ENCODE measurements at places on chromosomes 5 and 9.

DNA sequence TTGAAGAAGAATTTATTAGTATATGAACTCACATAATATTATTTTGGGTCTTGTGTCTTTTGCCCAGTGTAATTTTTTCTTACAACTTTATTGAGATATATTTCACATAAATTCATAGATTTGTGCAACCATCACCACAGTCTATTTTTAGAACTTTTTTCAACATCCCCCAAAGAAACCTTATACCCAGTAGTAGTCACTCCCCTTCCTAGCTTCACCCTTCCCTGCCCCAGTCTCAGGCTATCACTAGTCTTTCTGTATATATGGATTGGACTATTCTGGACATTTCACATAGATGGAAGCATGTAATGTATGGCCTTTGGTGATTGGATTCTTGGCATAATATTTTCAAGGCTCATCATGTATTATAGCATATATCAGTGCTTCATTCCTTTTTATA is 67.8 kb downstream of the MAN2A1 start:
- no peak for DNase-seq

GRCh38 chr5:173802670-173803165 is 85.4 kb upstream of the CPEB4 start:
- DNase-seq: no peak

DNA sequence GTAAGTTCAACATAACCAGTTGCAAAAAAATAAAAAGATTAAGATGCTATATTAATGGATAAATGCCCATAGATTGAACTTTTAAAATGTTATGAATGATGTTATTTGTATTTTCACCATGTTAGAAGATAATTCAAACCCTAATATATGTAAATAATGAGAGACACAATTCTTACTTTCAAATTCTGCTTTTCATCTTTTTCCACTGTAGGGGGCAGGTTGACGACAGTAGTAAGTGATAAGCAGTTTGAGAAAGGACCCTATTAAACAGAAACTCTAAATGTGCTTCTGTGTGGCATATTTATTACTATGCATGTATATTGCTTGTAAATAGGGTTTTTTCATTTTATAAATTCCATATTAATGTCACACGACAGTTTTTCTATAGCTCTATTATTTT is 591.1 kb downstream of the SEMA5A start:
- peak; percentile 15 for DNase-seq

DNA sequence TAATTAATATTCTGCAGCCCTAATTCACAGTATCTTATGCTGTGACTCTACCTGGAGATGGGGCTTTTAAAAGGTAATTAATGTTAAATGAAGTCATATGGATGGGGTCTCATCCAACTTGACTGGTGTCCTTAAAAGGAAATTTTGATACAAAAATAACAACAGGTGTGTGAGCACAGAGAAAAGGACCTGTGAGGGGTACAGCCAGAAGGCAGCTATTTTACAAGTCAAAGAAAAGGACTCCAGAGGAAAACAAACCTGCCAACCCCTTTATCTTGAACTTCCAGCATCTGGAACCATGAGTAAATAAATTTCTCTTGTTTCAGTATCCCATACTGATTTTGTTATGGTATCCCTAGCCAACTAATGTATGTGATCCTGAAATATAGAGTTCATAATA is 250.3 kb downstream of the TMEM232 start:
- no peak for DNase-seq

DNA sequence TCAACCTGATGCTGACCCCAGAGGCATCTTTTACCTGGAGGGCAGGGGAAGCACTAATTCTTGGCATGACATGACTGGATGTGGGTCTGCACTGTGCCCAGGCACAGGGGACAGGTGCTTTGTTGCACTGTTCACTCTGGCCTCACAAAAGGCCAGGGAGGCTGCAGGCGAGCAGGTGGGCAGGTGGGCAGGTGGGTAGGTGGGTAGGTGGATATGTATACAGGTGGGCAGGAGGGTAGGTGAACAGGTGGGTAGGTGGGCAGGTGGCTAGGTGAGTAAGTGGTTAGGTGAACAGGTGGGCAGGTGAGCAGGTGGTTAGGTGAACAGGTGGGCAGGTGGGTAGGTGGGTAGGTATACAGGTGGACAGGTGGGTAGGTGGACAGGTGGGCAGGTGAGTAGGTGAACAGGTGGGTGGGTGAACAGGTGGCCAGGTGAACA is 1.5 kb downstream of the PAEP start:
- no peak for DNase-seq

GRCh38 chr9:120926397-120926928 is at the start of gene TRAF1:
Gene TRAF1 (minus strand): TSS chr9:120926796. CDS start chr9:120926075, 721 bp downstream.
- no peak for DNase-seq

DNA sequence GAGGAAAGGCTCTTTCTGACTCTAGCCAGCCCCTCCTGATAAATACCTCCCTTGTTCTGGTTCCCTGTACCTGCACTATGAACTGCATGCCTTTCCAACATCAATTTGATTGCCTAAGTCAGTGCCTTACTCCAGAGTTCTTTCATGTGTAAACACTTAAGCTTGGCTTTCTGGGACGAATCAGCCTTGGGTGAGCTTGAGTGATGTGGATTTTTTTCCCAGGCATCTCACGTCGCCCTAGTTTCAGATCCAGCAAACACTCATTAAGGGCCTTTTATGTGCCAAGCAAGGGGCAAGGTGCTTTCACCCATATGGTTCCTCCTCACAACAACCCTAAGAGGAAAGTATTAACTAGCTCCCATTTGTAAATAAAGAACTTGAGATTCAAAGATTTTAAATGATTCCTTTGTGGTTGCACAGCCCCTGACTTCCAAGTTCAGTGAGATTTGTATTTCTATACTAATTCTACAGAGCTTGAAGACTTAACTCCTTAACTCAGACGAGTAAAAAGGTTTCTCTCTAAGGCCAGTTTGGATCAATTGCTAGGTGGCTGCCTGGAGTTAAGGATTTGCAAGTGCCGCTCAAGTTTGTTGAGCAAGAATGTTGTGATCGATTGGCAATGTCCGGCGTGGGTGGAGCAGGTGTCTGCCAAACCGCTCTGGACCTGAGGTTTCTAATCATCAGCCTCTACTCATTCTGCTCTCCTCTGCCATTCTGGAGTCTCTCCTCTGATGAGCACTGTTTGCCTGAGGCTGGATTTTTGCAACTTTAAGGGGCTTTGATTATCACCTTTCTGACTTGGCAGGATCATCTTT is 20.2 kb upstream of the TJP2 start:
- DNase-seq: no peak

DNA sequence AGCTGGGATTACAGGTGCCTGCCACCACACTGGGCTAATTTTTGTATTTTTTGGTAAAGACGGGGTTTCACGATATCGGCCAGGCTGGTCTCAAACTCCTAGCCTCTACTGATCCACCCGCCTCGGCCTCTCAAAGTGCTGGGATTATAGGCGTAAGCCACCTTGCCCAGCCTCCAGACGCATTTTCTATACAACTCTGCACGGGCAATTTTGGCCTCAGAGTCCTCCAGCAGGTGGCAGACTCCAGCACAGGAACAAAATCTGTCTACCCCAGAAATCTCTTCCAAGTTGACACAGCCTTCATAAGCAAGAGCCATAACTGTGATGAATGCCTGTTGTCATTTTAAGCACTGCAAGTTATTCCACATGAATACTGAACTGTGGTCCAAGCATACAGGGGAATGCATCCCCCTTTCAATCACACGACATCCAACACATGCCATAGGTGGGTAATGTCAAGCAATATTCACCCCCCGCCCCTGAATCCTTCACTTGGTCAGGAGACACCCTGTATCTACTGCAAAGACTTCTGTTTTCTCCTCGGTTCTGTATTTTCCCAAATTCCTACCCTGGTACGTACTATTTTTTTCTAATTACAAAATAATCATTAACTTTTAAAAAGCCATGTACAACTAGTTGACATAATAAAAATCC is 50.8 kb downstream of the ALDH7A1 start:
- peak; percentile 23 for DNase-seq

GRCh38 chr5:142894749-142895148 is 124.6 kb downstream of the ARHGAP26 start:
- peak; percentile 73 for DNase-seq

- peak; percentile 96 for DNase-seq
Observed at GRCh38 chr5:74251141-74252035, 389.1 kb downstream of the ENC1 start.

- DNase-seq: no peak
Observed at GRCh38 chr9:112783551-112783954, 33.0 kb downstream of the SNX30 start.

- DNase-seq: no peak
Observed at GRCh38 chr5:1214936-1215220, 10.3 kb upstream of the SLC6A18 start.

GRCh38 chr9:111944241-111944866 is 47.7 kb downstream of the UGCG start:
- peak; percentile 33 for DNase-seq

DNA sequence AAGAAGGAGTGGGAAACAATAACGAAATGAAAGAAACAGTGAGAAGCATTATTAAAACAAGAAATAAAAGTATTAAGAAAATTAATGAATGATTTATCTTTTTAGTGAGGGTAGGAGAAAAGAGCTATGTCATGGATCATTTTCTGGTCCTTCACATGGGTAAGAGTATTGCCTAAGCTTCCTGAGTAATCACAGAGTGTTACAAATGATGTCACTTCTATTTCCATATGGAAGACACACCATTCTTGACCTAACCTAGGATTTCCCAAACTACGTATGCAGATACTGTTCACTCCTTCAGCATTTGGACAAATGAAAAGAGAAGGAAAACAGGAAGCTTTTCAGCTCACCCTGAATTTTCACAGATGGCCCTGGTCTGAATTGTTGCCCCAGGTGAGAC is 3.3 kb upstream of the TSLP start:
- DNase-seq: no peak

DNA sequence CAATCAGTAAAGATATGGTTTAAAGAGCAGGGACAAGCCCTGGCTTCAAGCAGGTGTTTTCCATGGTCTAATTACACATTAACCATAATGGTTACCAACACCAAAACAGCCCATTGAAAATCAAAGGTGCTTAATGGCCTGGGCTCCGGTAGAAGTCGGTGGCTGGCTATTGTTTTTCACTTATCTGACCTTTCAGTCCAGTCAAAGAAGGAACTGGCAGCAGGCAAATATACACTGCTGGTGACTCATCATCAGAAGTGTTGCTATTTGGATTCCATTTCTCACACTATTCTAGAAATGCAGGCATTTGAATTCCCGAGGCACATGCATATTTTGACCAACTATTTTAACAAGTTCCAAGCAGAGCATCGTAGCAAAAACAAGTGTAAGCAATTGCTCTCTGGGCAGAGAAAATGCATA is 26.3 kb upstream of the GABRP start:
- peak; percentile 15 for DNase-seq

DNA sequence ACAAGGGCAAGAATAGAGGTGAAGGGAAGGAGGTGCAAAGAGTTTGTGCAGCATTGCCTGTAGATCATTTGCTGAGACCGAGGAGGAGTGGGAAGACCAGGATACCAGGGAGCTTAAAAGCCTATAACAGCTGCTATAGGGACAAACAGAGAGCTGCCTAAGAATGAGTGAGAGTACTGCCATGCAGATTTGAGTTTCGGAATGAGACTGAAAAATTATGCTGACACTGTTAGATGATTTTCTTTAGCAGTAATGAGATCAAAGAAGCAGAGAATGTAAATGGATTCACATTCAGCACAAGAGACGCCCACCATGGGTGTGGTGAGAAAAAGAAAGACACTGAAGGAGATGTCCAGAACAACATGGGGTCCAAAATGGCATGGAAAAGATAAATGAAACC is 69.7 kb downstream of the EPB41L4A start:
- no peak for DNase-seq

GRCh38 chr5:56358046-56358445 is 124.9 kb upstream of the ANKRD55 start:
- DNase-seq: no peak

GRCh38 chr5:93845376-93845775 is 104.0 kb upstream of the POU5F2 start:
- no peak for DNase-seq

DNA sequence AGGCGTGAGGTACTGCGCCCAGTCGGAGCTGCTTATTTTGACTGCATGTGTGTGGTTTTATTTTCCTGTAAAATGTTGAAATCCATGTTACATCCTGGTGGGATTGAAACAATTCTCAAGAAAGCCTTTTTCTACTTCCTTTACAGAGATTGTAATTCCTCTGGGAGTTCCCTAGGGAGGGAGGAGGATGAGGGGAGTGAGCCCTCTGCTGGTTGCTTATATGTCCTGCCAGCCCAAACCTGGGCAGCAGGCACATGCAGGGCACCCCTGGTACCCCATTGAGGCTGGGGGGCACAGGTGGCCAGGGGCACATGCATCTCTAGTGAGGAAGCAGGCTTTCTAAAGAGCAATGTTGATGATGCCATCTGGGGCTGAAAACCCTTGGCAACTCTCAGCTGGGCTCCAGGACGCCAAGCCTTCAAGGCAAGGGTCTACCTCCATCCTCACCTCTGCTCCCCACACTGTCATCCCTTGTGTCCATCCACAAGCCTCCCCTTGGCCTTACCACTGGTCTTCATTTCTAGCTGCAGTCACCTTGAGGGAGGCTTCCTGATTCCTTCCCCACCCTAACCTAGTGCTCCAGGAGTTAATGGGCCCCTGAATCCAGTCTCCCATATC is 84.7 kb upstream of the TNFSF8 start:
- peak; percentile 78 for DNase-seq

GRCh38 chr9:134662143-134662876 is 20.7 kb downstream of the COL5A1 start:
- DNase-seq: peak; percentile 95

DNA sequence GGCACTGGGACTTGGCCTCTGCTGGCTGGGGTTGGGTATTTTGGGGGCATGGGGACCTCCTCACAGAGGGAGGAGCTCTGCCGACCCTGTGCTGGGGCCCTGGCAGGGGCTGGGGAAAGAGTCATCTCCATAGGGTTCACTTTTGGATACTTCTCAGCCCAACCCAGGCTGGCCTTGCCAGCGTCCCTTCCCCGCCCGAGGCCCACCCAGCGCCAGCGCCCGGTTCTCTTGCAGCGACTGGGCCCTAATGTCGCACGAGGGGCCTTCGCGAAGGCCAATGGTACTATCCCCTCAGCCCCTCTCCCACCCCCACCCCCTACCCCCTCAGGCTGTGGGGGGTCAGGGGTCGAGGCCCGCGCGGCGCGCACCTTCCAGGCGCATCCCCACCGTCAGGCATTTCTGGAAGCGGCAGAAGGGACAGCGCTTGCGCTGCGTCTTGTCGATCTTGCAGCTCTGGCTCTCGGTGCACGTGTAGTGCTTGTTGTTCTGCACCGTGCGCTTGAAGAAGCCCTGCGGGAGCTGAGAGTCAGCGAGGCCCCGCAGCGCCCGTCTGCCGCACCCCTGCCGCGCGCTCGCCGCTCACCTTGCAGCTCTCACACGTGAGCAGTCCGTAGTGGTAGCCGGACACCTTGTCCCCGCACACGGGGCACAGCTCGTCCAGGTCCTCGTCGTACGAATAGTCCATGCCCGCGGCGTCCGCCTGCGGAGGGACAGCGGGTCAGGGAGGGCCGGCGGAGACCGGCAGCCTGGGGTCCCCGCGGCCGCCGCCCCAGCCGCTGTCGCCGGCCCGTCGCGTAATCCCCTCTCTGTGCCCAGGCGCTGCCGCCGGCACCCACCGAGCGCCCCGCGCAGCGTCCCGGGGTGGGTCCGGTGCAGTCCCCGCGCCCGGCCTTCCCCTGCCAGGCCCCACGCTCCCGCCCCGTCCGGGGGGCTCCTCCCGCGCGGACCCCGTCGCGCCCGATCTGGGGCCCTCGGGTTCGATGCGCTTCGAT is 4.2 kb downstream of the NR5A1 start:
- DNase-seq: no peak

GRCh38 chr5:159459132-159459627 is 128.9 kb upstream of the IL12B start:
- DNase-seq: no peak

Measured in fibroblast of skin of right quadriceps (primary cell).